Neural crest cell (in vitro differentiated cells): ENCODE measurements at places on chromosomes 13 and 19.

GRCh38 chr19:38298821-38299680 lies 5.0 kb upstream of the C19orf33 start:
- no peak for DNase-seq

GRCh38 chr13:29532116-29532515 lies 63.4 kb downstream of the SLC7A1 start:
- no peak for DNase-seq

DNA sequence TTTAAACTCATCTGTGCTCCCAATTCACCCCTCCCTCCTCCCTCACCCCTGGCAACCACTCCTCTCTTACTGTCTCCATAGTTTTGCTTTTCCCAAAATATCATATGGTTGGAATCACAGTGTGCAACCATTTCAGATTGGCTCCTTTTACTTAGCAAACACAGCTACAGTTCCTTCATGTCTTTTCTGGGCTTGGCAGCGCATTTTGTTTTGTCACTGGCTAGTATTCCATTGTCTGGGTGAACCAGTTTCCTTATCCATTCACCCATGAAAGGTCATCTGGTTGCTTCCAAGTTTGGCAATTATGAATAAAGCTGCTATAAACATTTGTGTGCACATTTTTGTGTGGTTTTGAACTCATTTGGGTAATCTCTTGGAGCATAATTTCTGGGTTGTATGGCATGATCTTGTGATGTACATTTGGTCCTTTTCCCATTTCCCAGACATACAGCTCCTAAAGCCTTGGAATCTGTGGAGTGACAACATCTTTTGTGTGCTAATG lies 23.9 kb upstream of the GAS6 start:
- no peak for DNase-seq

DNA sequence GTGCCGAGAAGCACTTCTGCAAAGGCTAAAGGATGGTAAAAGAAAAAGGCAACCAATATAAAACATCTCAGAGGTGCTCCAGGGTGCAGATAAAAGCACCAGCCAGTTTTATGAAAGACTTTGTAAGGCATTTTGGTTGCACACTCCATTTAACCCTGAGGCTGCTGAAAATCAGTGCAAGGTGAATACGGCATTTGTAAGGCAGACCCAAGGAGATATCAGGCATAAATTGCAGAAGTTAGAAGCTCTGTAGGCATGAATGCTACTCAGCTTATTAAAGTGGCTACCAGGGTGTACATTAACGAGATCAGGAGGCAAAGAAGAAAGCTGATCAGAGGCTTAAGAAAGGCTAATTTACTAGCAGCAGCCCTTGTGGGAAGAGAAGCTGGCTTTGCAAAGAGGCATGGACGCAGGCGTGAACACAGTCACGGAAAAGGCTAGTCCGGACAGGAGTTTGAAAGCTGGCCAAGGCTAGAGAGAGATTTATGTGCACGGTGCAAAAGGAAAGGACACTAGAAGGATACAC lies 99.6 kb downstream of the ZNF429 start:
- no peak for DNase-seq

DNA sequence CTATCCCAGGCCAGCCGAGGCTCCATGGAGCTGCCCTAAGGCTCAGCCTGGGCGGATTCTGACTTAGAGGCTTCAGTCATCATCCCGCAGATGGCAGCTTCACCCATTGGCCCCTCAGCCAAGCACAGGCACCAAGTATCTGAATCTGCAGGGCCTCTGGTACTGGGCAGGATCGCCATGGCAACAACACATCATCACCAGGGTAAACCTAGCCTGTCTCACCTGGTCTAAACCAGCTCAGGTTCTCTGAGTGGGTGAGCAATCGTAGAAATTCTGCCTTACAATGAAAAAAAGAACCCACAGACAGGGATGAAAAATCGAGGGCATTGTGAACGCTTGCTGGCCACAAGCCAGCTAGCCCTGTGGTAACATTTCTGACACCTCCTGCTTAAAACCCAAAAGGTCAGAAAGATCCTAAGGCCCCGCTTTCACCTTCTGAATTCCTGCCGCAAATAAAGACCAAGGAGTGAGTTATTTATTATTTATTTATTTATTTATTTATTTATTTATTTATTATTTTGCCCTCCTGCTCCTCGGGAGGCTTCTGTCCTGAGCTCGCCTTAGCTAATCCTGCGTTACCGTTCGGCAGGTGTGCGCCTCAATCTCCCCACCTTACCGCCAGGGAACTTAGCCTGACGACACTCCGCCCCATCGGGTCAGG lies 12.0 kb upstream of the CEACAM21 start:
- no peak for DNase-seq

DNA sequence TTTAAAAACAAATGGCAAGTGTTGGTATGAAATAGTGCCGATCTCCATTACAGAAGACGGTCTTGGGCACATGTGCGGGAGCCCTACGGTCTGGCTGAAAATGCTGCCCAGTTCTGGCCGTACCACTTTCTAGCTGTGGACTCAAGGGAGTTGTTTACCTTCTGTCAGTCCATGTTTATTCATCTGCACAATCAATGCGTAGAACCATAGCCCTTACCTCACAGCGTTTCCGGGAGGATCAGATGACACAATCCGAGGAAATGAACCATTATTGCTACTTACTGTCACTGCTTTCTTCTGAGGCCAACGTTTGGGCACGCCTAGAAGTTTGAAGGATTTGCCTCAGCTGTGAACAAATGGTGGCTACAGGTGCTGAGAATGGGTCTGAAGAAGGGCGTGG lies 31.2 kb downstream of the GADD45B start:
- no peak for DNase-seq

DNA sequence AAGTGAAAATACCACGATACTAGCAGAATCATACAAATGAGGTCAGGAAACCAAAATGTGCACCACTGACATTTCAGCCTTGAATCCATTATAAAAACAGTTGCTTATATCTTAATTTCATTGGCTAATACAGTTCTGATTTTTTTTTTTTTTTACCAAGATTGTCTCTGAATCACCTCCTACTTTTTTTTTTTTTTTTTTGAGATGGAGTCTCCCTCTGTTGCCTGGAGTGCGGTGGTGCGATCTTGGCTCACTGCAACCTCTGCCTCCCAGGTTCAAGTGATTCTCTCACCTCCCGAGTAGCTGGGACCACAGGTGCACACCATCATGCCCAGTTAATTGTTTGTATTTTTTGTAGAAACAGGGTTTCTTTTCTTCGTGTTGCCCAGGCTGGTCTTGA lies 270.2 kb downstream of the LMO7 start:
- DNase-seq = no peak

- peak; percentile 22 for DNase-seq
Observed at GRCh38 chr19:5364674-5365073, 24.1 kb upstream of the PTPRS start.

DNA sequence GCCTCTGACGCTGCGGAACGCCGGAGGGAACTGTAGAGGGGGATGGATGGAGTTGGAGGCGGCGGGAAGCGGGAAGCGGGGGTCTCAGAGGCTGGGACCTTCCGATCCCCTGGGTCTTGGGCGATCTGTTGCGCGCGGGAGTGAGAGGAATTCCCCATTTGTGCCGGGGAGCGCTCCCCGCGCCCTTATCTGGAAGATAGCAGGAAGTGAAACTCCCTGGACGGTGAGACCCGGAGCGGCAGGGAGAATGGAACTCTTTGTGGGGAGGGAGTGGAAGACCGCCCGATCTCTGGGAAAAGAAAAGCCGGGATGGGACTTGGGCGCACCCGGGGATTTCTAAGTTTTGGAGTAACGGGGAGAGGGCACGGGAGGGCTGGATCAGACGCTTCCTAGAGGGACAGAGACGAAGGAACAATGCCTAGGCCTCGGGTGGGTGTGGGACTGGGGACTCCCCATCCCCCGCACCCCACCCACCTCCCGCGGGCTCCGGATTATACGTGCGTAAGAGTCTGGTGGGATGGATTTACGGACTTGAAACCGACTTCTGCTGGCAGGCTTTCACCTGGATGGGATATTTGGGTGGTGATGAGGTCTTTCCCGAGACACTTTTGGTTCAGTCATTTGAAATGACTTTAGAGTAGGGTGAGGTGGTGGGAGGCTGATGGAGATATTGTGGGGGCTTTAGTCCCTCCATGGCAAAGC lies 495 bp downstream of the LSR start:
- DNase-seq = no peak

GRCh38 chr13:41419206-41419605 lies 38.1 kb upstream of the RGCC start:
- DNase-seq = no peak

DNA sequence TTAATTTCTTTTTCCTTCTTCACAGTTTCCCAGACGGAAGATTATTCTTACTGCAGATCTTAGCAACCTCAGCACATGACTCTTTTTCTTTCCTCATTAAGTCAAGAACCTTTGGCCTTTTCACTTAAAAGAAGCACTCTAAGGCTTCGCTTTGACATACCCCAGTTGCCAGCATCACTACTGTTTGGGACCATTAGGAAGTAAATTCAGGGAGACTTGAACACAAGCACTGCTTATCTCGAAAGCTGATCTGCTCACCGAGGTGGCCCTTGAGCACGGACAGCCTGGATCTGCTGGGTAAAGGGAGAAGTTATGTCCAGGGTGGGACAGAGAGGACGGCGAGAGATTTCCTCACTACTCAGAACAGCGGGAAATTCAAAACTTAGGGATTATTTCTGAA lies 151.4 kb upstream of the RNF113B start:
- DNase-seq = no peak

DNA sequence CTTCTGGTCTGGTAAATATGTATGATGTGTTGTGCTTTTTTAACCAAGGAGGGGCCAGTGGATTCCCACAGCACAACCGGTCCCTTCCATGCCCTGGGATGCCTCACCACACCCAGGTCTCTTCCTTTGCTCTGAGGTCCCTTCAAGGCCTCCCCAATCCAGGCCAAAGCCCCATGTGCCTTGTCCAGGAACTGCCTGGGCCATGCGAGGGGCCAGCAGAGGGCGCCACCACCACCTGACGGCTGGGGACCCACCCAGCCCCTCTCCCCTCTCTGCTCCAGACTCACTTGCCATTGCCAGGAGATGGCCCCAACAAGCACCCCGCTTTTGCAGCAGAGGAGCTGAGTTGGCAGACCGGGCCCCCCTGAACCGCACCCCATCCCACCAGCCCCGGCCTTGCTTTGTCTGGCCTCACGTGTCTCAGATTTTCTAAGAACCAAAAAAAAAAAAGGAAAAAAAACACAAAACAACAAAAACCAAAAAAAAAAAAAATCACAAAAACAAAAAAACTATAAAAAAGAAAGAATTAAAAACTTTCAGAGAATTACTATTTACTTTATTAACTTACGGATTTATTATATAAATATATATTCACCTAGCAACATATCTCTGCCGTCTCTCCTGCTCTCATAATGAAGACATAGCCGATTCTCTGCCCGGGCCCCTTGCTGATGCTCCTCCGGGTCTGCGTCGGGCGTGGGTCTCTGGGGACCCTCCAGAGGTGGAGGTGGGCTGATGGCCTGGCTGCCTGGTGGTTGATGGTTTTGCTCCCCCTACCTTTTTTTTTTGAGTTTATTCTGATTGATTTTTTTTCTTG lies 14.4 kb downstream of the CAPN12 start:
- DNase-seq = peak; percentile 84

- DNase-seq = no peak
Observed at GRCh38 chr19:58379246-58379645, 1.6 kb downstream of the ZNF837 start.

DNA sequence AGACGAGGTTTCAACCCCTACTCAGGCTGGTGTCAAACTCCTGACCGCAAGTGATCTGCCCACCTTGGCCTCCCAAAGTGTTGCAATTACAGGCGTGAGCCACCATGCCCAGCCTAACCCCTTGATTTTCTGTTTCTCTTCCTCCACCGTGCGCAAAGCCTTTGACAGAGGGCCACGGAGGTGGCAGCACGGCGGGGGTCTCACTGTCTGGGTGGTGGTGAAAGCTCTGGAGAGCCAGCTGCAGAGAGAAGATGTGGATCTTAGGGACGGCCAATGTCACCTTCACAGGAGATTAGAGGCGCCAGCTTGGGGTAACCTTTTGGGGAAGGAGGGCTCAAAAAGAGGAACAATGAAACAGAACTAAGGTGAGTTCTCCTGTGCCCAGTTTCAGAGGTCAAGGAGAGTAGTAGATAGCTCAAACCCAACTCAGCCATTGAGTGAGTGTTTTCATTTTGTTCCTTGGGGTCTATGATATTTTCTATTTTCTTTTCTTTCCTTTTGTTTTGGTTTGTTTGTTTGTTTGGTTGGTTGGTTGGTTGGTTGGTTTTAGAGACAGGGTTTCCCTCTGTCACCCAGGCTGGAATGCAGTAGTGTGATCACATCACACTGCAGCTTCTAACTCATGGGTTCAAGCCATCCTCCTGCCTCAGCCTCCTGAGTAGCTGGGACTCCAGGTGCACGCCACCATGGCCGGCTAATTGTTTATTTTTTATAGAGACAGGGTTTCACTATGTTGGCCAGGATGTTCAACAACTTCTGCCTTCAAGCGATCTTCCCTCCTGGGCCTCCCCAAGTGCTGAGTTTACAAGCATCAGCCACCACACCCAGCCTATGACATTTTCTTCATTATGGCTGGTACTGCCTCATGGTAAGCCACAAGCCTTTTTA lies 37.7 kb downstream of the GPR42 start:
- DNase-seq = no peak

GRCh38 chr13:29451976-29452375 lies 143.5 kb downstream of the SLC7A1 start:
- DNase-seq = no peak

- no peak for DNase-seq
Observed at GRCh38 chr19:37979547-37980082, 72.6 kb downstream of the SIPA1L3 start.

DNA sequence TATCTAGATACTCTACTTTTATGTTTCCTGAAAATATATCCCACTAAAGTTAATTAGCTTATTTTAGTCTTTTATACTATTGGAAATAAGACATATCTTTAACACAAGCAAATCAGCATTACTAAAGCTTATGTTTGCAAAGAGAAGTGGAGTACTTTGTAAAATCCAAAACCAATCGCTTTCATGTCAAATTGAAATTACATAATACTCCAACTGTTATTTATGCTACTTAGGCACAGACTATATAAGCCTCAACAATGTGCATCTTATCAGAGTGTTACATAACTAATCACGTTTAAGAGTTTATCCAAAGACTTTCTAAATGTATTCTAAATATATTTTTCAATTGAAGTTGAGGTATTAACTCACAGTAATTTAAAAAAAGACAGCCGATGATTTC lies 200.0 kb downstream of the PCDH20 start:
- DNase-seq = no peak

DNA sequence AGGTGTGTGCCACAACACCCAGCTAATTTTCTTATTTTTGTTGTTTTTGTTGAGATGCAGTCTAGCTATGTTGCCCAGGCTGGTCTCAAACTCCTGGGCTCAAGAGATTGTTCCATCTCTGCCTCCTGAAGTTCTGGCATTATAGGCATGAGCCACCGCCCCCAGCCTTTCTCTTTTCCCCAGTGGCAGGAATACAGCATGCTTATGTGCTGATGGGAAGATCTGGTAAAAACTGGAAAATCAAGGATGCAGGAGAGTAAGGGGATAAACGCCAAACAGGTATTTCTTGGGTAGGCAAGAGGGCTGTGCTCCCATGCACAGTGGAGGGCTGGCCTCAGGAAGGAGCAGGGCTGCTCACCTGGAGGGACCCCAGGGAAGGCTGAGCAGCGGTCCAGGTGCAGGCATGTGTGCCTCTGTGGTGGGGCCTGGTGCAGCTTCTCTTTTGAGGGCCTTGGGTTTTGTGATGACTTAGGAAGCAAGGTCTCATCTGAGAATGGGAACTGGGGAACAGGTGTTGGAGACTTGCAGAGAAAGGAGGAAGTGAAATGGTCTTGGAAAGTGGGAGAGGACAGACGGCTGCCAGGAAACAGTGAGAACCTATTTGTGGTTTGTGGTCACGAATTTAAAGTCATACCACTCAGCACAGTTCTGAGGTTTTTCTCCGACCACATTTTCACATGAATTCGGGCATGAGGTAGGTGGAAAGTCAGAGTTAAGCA lies 106.5 kb downstream of the TEX26 start:
- no peak for DNase-seq
